ENCODE measurements at places on chromosomes 4 and X.

- H3K4me3 ChIP-seq = no peak overlapping the region
- H3K4me1 ChIP-seq = no peaks in the 10 kb centered on the region
- no peak for DNase-seq
- no peaks in the 10 kb centered on the region for H3K36me3 ChIP-seq
These were observed 6.5 kb downstream of the TMEM150C start for GRCh38 chr4:82555276-82555675.

DNA sequence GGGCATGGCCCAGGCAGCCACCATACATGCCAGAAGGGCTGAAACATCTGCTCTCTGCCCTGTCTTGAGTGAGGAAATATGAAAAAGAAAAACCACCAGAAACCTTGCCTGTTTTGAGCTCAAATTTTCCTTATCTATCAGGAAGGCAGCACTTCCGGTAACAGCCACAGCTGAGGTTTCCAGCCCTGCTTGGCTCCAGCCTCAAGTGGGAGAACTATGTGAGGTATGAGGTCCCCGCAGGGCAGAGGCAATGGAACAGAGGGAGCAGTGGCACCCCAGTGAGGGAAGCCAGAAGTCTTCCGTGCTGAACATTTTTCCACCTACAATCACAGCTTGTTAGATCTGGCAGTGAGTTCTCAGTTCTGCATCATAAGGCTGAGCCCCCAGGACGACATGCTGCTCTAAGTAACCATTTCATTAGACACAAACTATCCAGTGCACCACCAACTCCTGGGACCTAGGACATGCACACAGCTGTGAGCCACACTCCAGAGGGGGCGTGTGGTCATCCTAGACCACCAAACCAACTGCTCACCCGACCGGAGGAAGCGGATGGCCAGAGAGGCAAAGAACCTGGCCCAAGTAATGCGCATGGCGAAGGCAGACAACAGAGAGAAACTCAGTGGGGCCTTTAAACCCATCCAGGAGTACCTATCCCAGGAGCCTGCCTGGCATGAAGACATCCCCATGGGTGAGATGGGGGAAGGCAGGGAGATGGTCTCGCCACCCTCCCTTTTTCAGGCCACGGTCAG lies 22.6 kb downstream of the WDR1 start:
- H3K27me3 ChIP-seq = no peaks in the 10 kb centered on the region
- peak overlapping the region; percentile 64 for H3K27ac ChIP-seq
- no peak overlapping the region for H3K4me3 ChIP-seq

GRCh38 chrX:154822029-154822428 lies 12.4 kb downstream of the SMIM9 start:
- no peak overlapping the region for H3K4me3 ChIP-seq
- H3K4me1 ChIP-seq = no peaks in the 10 kb centered on the region
- peaks cover 11% of the 10 kb centered on the region for H3K27me3 ChIP-seq

- DNase-seq = no peak
- peaks cover 21% of the 10 kb centered on the region for H3K27me3 ChIP-seq
- no peaks in the 10 kb centered on the region for H3K36me3 ChIP-seq
- no peak overlapping the region for H3K27ac ChIP-seq
These were observed 129.1 kb downstream of the MSL3 start for GRCh38 chrX:11887175-11887574.

- no peak overlapping the region for H3K27ac ChIP-seq
- no peaks in the 10 kb centered on the region for H3K36me3 ChIP-seq
- no peaks in the 10 kb centered on the region for H3K4me1 ChIP-seq
- H3K27me3 ChIP-seq = no peaks in the 10 kb centered on the region
These were observed 123.6 kb downstream of the STAG2 start for GRCh38 chrX:124085063-124085462.

DNA sequence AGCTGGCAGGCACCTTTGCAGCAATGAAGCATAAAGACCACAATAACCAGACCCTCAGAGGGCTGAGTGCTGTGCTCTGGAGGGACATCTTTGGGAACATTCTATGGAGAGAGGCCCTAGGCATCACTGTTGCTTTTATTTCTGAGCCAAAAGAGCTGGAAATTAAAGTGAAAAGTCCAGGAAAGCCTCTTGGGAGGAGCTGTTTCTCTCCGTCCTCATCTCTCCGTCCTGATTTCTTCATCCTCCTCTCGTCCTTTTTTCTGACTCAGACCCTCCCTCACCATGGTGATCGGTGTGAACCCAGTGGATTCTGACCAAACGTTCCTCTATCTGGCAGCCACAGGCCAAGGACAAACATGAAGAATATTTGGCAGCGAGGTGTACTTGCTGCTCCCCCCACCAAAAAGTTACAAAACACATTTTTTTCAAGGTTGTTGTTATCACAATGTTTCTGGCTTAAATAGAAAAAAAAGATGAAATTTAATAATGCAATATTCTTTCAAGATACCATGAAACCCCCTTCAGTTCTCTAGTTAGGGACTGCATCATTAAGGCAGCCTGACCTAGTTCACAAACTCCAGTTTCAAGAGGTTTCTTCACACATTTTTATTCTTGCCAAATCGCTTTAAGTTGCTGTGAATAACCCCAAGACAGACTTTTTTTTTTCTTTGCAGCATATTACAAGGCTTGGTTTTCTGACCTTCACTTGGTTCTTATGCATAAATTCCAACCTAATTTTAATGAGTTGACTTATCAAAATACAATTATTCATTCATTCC lies 80.2 kb downstream of the SCD5 start:
- H3K36me3 ChIP-seq = no peaks in the 10 kb centered on the region
- H3K4me3 ChIP-seq = no peak overlapping the region
- H3K4me1 ChIP-seq = no peaks in the 10 kb centered on the region
- no peak for DNase-seq
- H3K27ac ChIP-seq = no peak overlapping the region

GRCh38 chrX:129606918-129607317 lies 47.8 kb downstream of the APLN start:
- no peak for DNase-seq

- no peak overlapping the region for H3K4me3 ChIP-seq
- no peaks in the 10 kb centered on the region for H3K27me3 ChIP-seq
- H3K4me1 ChIP-seq = no peaks in the 10 kb centered on the region
- H3K27ac ChIP-seq = no peak overlapping the region
These were observed 1163.2 kb downstream of the PCDH18 start for GRCh38 chr4:136369073-136369472.

- H3K27me3 ChIP-seq = no peaks in the 10 kb centered on the region
- no peaks in the 10 kb centered on the region for H3K36me3 ChIP-seq
- peak overlapping the region; percentile 90 for H3K27ac ChIP-seq
- H3K4me1 ChIP-seq = peaks cover 3% of the 10 kb centered on the region
These were observed 739 bp downstream of the GAK start for GRCh38 chr4:931194-931959.

Measured in breast epithelium (tissue), 4 donors.